ENCODE measurements at places on chromosomes 4 and X.

GRCh38 chr4:84622959-84623358 lies 40.0 kb downstream of the CDS1 start:
- no peak for DNase-seq

GRCh38 chrX:115018040-115018647 lies 728 bp upstream of the IL13RA2 start:
- DNase-seq, result no peak

DNA sequence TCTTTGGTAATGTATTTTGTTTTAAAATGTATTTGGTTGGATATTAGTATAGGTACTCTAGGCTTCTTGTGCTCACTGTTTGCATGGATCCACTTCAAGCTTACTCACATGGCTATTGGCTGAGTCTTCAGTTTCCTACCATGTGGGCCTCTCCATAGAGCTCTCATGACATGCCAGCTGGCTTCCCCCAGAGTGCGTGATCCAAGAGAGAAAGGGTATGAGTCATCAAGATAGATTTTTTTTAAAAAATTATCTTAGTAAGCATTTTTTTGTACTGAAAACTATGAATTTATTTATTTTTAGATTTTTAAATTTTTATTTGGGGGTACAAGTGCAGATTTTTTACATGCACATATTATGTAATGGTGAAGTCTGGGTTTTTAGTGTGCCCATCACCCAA lies 219.1 kb upstream of the AMOT start:
- DNase-seq, result no peak

- DNase-seq, result no peak
Measured at GRCh38 chrX:155966876-155967275, 30.6 kb upstream of the IL9R start.

- DNase-seq, result no peak
Measured at GRCh38 chr4:101200561-101200960, 146.8 kb downstream of the PPP3CA start.

GRCh38 chr4:124333466-124333865 lies 379.1 kb downstream of the ANKRD50 start:
- no peak for DNase-seq

- DNase-seq, result no peak
Measured at GRCh38 chr4:126794363-126794762, 838.4 kb upstream of the INTU start.

GRCh38 chrX:123525123-123525725 lies 207.6 kb downstream of the THOC2 start:
- DNase-seq, result no peak

GRCh38 chrX:135295238-135295943 lies 13.9 kb upstream of the ETDC start:
- peak; percentile 21 for DNase-seq

GRCh38 chr4:182644683-182645050 lies 272.5 kb downstream of the DCTD start:
- no peak for DNase-seq

- no peak for DNase-seq
Measured at GRCh38 chr4:168739886-168740285, 243.0 kb downstream of the PALLD start.

DNA sequence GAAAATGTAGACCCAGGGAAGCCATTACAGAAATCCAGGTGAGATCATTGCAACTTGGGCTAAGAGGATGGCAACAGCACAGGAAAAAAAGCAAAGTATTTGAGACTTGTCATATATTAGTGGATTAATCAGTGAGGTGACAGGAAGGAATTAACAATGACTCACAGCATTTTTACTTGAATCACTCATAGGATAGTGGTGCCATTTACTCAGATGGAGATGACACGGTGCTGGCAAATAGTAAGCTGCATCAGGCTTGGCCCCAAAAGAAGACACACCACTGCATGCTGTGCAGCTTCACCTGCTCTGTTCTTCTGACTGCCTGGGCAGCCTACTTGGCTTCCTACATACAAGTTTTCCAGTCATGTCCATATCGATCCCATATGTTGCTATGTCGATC lies 144.8 kb downstream of the FRYL start:
- DNase-seq, result peak; percentile 9

DNA sequence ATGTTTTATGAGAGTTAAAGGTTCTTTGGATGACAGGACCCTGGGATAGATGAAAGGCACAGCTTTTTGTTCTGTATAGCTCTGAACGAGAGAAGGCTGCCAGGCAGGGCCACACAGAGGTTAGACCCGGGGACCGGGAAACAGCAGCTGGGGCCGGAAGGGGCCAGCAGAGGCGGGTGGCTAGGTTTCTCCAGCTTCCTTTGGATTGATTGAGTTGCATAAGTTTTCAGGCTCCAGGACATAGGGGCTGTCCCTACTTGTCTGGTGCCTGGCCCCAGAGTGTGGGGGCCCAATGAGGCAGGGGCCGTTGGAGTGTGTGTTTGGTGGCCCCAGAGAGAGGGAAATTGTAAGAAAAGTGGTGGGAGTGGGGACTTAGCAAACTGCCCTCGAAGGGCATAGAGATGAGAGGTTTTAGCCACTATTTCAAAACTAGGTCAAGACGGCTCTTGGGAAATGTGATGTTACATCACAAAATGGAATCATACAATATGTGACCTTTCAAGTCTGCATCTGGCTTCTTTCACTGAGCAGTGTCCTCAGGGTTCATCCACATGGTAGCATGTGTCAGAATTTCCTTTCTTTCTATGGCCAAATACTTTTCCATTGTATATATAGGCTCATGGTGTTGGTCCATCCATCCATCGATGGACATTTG lies 3.7 kb downstream of the ZFP92 start:
- no peak for DNase-seq

GRCh38 chrX:119503484-119503861 lies 35.2 kb downstream of the SLC25A5 start:
- DNase-seq, result no peak

DNA sequence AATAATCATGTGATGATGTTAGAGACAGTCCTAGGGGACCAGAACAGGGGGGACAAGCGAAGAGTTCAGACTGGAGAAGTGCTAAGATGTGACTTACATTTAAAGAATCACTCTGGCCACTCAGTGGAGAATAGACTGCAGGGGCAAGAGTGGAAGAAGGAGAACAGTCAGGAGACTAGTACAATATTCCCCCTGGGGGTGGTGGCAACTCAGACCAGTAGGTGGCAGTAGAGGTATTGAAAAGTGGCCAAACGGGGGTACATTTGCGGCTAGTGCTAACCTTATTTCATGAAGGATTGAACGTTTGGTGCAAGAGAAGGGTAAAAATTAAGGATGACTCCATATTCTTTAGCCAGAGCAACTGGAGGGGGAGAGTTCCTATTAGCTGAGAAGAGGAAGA lies 2.7 kb upstream of the BMX start:
- DNase-seq, result peak; percentile 2

DNA sequence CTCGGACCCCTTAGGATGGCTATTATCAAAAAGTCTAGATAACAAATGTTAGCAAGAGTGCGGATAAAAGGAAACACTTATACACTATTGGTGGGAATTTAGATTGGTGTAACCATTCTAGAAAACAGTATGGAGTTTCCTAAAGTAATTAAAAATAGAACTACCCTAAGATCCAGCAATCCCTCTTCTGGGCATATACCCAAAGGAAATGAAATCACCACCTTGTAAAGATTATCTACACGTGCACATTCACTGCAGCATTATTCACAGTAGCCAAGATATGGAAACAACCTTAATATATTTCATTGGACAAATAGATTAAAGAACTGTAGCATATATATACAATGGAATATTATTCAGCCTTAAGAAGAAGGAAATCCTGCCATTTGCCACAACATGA lies 462.4 kb downstream of the IQCM start:
- no peak for DNase-seq

DNA sequence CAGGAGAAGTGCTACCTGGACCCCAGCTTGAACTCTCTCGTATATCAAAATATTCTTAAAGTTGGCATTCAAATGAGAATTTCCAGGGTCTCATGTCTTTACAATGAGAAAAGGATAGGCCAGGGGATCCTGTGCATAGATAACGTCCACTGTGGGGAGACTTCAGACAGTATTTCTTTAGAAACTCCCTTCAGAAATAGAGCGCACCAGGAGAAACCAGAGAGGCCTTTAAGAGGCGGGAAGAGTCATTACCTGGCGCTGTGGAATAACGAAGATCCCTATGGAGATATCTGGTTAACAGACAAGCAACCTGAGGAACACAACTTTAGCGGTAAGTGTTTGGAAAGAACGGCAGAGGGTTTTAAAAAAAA lies 600 bp downstream of the RADX start:
- DNase-seq, result no peak

DNA sequence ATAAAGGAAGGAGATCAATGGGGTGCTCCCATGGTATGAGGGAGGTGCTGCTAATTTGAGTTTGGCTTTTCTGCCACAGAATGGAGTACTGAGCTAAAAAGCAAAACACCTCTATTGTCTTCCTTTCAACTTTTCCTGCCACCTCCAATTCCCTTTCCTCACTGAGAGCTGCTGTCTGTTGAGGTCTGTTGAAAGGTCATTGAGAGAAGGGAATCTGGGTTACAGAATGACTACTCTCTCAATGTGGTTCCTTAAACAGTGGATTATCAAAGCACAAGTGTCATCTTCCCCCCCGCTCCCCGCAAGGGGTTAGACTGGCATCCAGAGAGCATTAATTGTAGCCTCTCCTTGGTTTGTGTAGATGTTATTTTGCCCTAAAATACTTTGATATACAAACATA lies 10.7 kb downstream of the USP9X start:
- no peak for DNase-seq

DNA sequence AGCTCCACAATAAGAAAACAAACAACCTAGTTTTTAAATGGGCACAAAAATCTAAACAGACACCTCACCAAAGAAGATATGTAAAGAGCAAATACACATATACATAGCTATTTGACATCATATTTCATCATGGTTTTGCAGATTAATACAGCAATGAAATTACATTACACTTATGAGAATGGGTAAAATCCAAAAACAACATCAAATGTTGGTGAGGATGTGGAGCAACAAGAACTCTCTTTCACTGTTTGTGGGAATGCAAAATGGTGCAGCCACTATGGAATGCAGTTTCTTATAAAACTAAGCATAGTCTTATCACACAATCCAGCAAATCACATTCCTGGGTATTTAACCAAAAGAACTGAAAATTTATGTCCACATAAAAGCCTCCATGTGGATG lies 25.0 kb downstream of the TLR6 start:
- DNase-seq, result no peak

DNA sequence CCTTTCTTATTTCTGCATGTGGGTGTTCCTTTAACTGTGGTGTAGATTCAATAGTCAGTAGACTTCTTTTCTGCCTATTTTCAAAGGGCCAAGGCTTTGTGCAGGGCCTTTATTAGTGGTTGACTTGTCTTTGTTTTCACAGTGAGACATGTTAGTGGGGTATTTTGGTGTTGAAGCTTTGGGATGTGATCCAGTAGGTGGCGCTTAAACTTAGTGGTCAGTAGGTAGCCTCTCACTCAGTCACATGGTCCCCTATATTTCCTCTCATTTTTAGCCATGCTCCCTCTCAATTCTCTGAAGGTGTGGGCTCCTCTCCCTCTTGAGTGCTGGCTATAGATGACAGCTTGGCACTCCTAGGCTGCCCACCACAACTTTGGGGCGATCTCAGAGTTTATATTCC lies 23.4 kb upstream of the SLC10A7 start:
- no peak for DNase-seq

DNA sequence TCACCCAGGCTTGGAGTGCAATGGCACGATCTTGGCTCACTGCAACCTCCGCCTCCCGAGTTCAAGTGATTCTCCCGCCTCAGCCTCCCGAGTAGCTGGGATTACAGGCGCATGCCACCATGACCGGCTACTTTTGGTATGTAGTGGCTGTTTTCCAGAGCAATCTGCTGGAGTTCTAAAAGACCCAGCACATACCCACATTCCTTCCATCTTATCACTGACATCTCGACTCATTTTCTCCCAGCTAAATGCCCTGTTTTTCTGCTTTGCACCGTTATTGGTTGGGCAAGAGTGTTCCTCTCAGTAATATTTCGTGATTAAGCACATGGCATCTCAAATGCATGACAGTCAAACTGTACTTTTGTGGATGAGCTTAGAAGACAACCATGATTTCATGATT lies 53.7 kb downstream of the PRKX start:
- DNase-seq, result no peak

GRCh38 chr4:167826281-167826680 lies 266.1 kb upstream of the ANXA10 start:
- no peak for DNase-seq

DNA sequence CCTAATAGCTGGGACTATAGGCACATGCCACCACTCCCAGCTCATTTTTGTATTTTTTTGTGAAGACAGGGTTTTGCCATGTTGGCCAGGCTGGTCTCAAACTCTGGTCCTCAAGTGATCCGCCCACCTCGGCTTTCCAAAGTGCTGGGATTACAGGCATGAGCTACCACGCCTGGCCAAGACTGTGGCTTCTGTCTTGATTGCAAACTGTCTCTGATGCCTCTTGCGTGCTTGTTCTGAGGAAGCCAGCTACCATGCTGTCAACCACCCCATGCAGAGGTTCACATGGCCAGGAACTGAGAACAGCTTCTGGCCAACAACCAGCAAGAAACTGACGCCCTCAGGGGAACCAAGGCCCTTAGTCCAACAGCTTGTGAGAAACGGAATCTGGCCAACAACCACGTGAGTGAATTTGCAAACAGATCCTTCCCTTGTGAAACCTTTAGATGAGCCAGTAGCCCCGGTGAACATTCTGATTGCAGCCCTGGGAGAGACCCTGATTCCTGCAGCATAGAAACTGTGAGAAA lies 71.2 kb downstream of the SUPT20HL2 start:
- DNase-seq, result no peak

- no peak for DNase-seq
Measured at GRCh38 chr4:51859476-51860031, 16.6 kb downstream of the DCUN1D4 start.

- DNase-seq, result no peak
Measured at GRCh38 chr4:4923201-4923600, 63.7 kb downstream of the MSX1 start.

DNA sequence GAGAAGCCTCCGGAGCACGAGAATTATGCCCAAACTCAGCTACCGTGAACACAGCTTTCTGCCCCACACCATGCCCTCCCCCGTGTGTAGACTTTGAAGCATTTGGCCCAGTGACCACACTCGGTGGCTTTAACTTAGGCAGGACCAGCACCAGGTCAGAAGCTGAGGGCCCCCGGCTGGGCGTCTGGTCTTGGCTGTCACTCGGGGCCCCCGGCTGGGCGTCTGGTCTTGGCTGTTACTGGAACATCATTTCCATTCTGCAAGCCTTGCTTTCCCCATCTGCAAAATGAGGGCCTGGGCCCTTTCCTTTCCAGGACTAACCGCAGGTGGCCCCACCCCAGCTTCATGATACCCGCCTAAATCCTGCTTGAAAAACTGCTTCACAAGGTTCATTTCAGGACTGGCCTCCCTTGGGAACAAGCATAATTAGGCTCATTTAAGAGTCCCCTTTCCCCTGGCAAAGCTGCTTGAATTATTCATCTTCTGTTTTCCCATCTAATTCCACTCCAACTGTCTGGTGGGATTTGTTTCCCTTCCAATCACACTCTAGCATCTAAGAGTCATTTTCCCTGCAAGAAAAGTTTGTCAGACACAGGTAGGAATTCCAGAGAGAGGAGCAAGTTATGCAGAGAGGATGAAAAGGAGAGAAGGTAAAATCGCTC lies 82.5 kb downstream of the WFS1 start:
- DNase-seq, result no peak

GRCh38 chr4:1124818-1125217 lies 11.5 kb upstream of the RNF212 start:
- DNase-seq, result no peak

GRCh38 chrX:129472116-129472515 lies 51.2 kb downstream of the SMARCA1 start:
- no peak for DNase-seq

- DNase-seq, result no peak
Measured at GRCh38 chr4:175281894-175282293, 363.7 kb downstream of the ADAM29 start.
